Endodermal cell (in vitro differentiated cells): ENCODE measurements at places on chromosomes 5 and 9. TPM values are rescaled to one million over a fixed set of nuclear protein-coding genes. Genes with fewer than 3 reads are reported as not detected.

- no peak for DNase-seq
These were observed 10.5 kb downstream of the PJA2 start for GRCh38 chr5:109399092-109399759.

The STKLD1 gene
- 0.68 to 2.0 TPM in 2 of 3 replicates, not detected in the other for total RNA-seq

GRCh38 chr5:90111364-90112032 is 298.1 kb downstream of the CETN3 start:
- DNase-seq = no peak

GRCh38 chr5:119357270-119357669 is 1.5 kb downstream of the TNFAIP8 start:
- no peak for DNase-seq

The BTNL8 gene
- not detected in 2 replicates for total RNA-seq

The ANKRD31 gene
- 0.16 and 0.29 TPM in 2 replicates for total RNA-seq

DNA sequence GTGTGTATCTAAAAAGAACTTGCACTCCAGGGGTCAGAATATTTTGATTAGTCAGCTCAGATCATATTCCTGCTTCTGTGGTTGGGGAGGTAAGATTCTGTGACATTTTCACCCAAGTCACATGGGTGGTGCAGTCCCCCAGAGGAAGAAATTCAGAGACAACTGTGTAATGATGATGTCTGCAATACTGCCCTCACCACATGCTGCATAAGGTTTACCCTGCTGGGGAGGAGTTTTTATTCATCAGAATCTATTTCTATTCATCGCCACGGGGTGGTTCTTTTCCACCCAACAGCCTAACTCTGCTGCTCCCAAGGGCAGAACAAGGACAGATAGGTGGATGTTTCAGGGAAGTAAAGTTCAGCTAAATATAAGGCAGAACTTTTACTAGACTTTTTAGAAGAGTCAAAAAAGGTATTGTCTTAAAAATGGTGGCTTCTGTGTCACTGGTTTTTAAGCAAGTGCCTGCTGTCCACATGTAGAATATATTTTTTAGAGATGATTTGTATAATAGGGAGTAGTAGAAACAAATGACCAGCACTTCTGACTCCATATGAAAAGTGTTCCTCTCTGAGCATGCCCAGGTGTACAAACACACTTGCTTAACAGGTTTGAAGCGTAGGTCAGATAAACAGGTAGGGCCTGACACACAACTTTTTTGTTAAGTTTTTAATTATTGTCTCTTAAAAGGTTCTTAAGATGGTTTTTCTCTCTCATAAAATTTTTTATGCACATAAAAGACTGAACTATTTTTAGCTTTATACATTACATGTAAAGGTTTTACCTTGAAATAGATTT is 352.7 kb downstream of the LRRC70 start:
- no peak for DNase-seq

The MEIKIN gene
- not detected in 2 replicates for total RNA-seq
